Stimulated activated CD8-positive, alpha-beta memory T cell treated with anti-CD3 and anti-CD28 coated beads, Interleukin-15, amount 100 ng/mL, for 24 hours (primary cell): ENCODE measurements at places on chromosomes 4 and X.

- no peak for DNase-seq
Measured at GRCh38 chrX:115616943-115617563, 56.1 kb downstream of the PLS3 start.

DNA sequence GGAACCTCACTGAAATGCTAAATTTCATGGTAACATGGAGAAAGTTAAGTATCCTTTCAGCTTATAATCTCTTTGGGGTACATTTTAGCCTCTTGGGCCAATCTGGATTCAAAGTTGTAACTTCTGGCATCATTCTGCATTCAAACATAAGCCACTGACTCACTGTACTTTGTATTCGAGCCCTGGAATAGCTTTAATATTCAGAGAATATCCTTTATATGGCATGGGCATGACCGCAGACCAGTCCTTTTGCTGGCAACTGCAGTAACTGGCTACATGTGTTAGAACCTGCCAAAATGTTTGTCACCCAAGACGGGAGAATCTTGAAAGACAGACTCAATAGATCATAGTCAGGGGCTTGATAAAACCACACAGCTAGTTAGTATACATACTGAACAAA, 3.3 kb downstream of the GASK1B start:
- DNase-seq: no peak

- DNase-seq: no peak
Measured at GRCh38 chr4:6019316-6020263, 1.4 kb upstream of the C4orf50 start.

DNA sequence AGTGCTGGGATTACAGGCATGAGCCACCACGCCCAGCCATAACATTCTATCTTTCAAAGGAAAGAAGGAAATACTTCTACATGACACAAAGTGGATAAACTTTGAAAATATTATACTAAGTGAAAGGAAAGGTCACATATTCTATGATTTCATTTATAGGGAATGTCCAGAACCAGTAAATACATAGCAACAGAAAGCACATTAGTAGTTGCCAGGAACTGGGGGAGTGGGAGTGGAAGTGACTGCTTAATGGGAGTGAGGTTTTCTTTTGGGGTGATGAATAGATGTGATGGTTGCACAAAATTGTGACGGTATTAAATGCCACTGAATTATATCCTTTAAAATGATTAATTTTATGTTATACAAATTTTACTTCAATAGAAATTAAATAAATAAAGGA, 95.7 kb upstream of the IL15 start:
- DNase-seq: no peak

GRCh38 chrX:135434258-135435138, 12.8 kb downstream of the SMIM10L2A start:
- no peak for DNase-seq

DNA sequence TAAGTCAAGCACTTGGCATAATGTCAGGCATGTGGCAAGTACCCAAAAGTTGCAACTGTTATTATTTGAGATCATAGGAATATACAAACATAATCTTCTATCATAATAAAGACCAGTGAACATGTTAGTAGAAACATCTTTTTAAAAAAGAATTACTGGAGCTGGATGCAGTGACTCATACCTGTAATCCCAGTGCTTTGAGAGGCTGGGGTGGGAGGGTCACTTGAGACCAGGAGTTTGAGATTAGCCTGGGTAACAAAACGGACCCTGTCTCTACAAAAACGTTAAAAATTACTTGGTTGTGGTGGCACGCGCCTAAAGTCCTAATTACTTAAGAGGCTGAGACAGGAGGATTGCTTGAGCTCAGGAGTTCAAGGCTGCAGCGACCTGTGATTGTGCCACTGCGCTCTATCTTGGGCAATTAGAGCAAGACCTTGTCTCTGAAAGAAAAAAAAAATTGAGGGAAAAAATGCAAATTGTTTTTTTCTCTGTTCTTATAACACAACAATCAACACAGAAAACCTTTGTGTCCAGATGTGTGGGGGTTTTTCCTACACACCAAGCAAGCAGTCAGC, 284.3 kb downstream of the ARHGAP10 start:
- no peak for DNase-seq

- no peak for DNase-seq
Measured at GRCh38 chrX:22969411-22969810, 30.3 kb upstream of the DDX53 start.

- no peak for DNase-seq
Measured at GRCh38 chr4:72814241-72814640, 245.2 kb upstream of the ADAMTS3 start.
